Fibroblast of upper back skin (primary cell): ENCODE measurements at places on chromosomes 13 and 19.

DNA sequence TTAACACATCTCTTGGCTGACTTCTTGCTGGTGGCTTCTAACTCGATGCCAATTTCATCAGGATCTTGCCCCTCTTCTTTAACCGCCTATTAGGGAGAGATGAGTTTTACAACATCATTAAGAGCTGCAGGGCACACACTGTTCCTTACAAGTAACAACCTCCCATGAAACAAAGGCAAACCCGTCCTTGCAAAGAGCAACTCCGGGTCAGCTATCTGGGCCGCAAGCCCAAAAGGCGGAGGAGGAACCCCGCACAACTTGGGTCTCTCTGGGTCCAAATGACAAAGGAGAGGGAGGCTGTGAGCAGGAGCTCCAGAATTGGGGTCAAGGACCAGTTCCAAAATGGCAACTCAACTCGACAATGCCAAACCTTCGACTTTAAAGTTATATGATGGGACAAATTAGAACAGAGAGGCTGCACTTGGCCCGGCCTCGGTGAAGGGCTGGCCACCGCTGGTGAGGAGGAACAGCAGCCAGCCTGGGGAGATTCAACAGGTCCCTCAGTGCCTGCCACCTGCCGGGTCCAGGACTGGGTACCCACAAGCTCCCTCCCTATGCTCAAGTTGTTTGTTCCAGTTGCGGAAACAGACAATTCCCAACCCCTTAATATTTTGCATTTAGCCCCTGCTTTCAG lies 1.1 kb downstream of the SAFB2 start:
- no peak for DNase-seq

DNA sequence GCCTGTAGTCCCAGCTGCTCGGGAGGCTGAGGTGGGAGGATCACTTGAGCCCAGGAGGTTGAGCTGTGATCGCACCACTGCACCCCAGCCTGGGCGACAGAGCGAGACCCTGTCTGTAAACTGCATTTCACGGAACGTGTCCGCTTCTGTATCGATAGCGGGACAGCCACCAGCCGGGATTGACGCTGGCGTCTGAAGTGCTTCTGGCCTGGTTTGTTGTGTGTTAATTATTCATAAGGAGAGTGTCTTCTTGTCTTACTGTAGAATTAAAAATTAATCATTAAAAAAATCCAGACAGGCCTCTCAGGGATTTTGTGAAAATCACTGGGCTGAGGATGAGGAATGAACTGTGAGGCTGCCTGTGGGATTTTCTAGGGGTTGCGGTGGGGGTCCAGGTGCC lies 16.2 kb upstream of the MISP start:
- no peak for DNase-seq

DNA sequence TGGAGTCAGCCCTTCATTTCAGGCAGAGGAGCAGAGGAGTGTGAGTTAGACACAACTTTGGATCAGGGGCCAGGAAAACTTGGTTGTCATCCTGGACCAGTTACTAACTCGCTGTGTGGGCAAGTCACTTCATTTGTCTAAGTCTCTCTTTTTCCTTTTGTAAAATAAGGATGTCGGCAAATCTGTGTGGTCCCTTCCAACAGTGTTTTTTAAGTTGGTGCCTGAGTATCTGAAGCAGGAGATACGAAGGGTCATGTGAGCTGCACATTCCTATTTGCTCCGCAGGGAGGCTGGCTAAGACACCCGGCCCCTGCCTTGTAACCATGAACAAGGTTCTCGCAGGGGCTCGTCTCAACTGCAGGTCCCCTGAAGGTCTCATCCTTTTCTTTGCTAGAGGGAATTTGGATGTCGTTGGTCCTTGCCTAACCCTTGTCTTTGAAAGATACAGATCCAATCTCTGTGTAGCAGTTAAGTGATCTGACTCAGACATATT lies 64.3 kb downstream of the LRCH1 start:
- no peak for DNase-seq

DNA sequence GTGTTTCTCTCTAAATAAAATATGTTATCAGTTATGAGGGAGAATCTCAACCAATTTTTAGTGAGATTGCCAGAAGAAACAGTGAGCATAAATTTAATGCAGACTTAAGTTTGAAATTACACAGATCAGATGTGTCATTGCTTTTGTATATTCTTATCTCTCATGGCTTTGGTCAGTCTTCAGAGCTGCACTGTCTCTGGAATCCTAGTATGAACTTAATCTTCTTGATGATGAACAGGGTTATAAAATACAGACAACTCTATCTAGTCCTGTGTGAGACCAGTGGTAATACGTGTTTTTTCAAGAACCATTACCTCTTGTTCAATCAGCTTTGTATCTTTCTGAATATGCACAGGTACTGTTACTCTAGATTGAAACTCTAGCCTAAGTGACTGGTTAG lies 528.0 kb downstream of the DACH1 start:
- no peak for DNase-seq

GRCh38 chr19:14112809-14113385 lies 4.7 kb downstream of the PRKACA start:
- no peak for DNase-seq

GRCh38 chr13:50573066-50573465 lies 270.4 kb downstream of the DLEU7 start:
- peak; percentile 45 for DNase-seq

DNA sequence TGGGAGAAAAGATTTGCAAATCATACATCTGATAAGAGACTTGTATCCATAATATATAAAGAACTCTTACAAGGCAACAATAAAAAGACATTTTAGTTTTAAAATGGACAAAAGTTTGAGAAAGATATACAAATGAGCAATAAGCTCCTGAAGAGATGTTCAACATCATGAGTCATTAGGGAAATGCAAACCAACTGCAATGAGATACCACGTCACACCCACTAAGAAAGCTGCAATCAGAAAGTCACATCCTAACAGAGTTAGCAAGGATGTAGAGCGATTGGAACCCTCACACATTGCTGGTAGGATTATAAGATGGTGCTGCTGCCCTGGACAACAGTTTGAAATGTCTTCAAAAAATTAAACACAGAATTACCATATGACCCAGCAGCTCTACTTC lies 50.3 kb downstream of the GSX1 start:
- no peak for DNase-seq

- peak; percentile 79 for DNase-seq
Measured at GRCh38 chr13:97004096-97004876, 10.0 kb upstream of the OXGR1 start.

DNA sequence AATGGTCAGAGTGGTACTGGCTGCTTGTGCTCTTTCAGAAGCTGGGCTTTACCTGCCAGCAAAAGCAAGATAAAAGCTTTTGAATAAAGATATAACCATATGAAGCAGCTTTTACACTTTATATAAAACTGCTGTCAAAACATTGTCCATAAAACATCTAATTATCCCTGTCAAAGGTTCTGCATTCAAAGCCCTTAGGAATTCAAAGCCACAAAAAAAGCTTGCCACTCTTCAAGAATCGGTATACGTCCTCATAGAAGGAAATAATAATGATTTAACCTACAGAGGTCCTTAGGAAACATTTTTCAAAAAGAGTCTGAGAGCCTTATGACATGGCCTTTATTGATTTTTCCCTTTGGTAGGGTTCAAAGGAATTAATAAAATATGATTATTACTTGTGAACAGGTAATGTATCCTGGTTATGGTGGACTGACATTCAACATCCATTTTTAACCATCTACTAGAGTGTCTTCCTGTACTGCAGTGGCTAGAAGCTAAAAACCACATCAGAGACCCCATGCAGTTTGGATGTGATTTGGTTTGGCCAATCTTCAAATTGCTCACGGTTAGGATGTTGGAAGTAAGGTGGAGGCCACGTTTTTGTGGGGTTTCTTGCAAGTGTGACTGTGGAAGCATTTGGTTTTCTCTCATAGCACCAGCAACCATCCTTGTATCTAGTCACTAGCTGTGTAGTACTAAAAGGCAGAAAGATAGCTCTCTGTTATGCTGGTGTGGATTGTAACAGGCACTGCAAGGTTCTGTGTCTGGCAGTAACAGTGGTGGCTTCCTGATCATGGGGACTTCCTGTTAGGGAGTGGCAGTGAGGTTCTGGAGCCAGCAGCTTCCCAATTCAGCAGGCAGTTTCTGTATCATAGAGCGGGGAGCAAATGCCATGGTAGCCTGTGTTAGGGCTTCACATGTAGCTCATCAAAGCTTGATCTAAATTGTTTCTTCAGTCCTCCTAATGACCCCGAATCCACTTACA lies 441.5 kb downstream of the DIAPH3 start:
- DNase-seq = peak; percentile 27

DNA sequence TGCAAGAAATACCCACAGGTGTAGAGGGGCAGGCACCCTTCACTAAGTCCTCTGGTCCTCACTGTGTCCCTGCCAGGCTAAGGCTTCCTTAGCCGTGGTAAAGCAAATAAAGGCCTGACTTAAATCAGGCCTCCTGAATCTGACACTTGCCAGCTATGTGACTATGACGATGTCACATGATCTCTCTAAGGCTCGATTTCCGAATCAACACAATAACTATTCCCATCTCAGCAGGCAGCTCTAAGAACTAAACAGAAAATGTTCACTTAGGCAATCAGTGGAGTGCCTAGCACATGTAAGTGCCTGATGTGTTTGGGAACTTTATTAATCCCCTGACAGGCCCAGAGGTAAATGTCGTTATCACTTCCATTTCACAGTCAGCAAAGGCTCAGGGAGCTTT lies 2.0 kb downstream of the ZNF550 start:
- no peak for DNase-seq

DNA sequence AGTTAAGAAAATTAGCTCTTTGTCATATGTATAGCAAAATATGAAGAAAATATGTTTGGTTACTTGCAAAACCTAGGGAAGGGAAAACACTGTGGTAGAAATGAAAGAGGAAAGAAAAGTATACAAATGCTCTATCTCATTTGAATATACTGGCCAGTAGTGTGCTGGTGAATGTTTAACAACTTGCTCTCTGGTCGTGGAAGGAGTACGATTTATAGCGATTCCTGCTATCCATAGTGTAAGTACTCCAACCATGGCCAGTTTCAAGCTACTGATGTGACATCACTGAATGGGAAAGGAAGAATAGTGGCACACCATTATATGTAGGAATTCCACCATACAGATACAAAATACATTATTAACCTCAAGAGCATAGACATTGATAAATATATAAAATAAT lies 9.3 kb downstream of the BORA start:
- no peak for DNase-seq

DNA sequence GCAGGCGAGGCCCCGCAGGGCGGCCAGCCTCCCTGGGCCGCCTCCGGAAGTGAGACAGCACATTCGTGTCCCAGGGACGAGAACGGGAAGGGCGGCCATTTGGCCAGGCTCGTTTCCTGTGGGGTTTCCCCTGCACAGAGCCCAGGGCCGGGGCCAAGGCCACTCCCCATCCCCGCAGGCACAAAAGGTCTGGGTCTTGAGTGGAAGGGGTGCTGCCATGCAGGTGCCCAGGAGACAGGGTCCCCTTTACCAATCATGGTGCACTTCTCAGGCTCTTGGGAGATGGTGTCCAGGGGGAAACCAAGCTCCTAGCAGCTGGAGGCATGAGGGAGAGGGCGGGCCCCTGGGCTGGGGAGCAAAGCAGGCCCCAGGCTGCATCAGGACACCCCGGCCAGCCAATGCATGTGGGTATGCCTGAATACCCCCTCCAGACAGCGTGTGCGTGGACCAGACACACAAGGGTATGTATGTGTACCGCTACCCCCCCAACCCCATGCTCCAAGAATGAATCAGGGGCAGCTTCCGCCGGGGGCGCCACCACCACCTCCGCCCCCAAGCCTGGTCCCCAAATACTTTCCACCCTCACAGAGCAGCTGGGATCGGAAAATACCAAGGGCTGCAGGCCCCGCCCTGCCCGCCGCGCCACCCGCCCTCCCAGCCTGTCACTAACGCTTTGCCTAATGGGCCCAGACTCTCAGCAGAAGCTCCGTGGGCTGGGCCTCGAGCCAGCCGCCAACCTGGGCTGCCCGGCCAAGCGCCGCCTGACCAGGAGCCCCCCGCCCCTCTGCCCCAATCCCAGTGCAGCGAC lies 37.6 kb upstream of the NANOS3 start:
- DNase-seq = peak; percentile 80

DNA sequence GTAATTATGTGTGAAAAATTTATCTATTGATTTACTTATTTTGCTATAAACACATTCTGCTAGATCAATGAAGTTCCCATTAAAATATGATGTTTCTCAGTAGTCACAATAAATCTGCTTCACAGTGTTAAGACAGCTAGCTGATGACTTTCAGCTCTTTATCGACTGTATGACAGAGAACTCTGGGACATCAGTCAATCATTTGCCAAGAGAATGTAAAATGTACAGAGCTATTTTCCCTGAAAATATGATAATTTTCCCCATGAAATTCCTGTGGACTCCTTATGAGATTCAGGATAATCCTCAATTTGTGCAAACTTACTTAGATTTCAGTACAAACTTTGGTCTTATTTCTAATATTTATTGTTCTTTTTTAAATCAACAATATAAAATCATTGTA lies 430.5 kb downstream of the SLITRK6 start:
- DNase-seq = no peak

GRCh38 chr19:14470031-14470876 lies 4.9 kb downstream of the PTGER1 start:
- DNase-seq = no peak

DNA sequence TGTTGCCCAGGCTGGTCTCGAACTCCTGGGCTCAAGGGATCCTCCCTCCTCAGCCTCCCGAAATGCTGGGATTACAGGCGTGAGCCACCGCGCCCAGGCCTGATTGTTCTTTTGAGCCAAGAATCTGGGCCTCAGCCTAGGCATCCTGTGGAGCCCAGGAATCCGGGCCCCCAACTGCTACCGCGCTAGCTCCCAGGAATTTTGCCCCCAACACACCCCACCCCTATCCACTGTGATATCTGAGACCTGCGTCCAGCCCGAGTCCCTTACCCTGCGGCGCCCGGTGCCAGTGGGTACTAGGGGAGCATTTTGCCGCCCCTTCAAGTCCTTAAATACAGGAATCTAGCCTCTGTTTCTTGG lies 838 bp upstream of the MYADM start:
- no peak for DNase-seq

- DNase-seq = no peak
Measured at GRCh38 chr19:51568456-51568855, 2.6 kb upstream of the ZNF175 start.

DNA sequence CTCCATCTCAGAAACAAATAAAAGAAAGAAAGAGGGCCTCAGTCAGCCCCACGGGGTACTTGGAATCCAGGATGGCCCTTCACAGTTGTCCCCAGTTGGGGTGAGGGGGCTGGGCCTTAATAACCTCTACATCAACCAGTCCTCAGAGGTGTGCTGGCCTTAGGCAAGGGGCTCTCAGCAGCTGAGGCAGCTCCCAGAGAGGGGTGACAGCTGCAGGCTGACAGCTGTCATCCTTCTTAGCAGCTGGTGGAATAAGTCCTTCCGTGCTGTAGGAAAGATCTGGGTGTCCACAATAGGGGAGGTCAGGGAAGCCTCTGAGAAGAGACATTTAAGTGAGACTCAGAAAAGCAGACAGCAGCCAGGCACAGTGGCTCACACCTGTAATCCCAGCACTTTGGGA lies 7.4 kb downstream of the BCAM start:
- no peak for DNase-seq
